Activated CD4-positive, CD25-positive, alpha-beta regulatory T cell (primary cell): ENCODE measurements at places on chromosomes 2 and 18.

GRCh38 chr2:23565814-23566213, 180.8 kb downstream of the KLHL29 start:
- no peak for DNase-seq

- DNase-seq, result no peak
These were observed 35.4 kb upstream of the ZNF532 start for GRCh38 chr18:58829263-58829662.

DNA sequence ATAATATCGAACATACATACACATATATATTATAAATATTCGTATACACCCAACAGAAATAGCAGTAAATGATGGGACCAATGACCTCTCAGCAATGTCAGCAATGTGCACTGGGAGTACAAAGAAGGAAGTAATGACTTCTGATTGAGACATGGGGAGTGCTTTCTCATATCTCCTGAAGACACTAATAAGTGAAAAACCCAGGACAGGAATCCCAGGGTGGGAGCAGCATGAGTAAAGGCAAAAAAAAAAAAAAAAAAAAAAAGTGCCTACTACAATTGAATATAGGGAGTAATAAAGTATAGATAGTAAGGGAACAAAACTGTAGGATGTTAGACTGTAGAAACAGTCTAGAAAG, 491.3 kb downstream of the IRS1 start:
- DNase-seq, result no peak

DNA sequence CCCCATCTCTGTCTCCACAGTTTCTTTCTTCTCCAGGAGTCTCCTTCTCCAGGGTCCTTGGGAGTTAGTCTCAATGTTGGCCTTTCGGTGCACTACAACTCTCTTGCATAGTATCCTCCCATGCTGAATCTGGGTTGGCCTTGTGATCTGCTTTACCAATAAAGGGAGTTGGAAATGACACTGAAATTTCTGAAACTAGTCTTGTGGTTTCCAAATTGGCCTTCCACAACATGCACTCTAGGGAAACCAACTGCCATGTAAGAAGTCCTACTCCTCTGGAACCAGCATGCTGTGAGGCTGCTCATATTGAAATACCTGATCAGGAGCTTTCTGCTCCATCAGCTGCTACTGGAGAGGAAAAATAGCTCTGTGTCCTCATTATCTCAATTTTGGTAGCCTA, 9.9 kb upstream of the ABHD3 start:
- no peak for DNase-seq

DNA sequence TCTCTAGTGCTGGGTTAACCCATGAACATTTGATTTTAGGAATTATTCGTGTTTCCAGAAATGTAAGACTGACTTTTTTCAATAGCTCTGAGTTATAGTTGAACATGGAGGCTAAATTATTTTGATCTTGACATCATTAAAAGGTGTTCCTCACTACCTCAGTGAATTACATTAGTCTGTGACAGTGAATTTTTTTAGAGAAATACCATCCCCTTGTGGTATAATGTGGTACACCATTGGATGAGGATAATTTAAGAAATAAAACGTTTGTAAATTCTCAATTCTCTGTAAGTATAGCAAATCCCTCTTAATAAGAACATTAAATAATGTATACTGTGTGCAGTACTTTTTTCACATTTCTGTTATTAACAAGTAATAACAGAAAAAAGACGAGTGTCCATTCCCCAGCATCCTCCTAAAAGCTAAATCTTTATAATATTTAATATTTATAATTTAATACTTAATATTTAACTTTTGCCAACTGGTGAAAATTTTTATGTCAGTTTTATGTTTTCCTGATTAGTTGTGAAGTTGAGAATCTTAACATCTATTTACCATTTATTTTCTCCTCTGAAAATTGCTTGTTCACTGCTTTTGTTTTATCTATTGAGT, 70.3 kb upstream of the CWC22 start:
- DNase-seq, result no peak

DNA sequence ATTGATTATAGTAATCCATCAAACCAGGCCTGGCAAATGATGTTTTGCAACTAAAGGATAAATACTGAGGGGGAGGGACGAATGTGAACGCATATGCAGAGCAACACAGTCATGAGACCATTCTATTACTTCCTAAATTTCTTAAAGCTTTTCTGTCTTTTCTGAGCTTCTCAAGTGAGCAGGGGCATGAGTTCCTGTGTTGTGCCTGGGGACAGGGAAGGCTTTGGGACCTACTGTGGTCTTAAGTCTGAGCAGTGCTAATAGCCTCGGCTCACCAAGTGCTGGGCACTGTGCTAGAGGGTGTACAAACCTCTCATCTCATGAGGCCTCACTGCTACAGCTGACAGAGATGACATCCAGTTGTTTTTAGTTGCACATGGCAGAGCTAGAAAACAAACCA, 182.4 kb downstream of the NEDD4L start:
- DNase-seq, result no peak

- DNase-seq, result no peak
These were observed 65.0 kb upstream of the NYAP2 start for GRCh38 chr2:225334514-225334913.

- DNase-seq, result no peak
These were observed 2.4 kb downstream of the KLF11 start for GRCh38 chr2:10045561-10046355.

GRCh38 chr2:6788614-6789013, 77.1 kb downstream of the CMPK2 start:
- DNase-seq, result no peak

DNA sequence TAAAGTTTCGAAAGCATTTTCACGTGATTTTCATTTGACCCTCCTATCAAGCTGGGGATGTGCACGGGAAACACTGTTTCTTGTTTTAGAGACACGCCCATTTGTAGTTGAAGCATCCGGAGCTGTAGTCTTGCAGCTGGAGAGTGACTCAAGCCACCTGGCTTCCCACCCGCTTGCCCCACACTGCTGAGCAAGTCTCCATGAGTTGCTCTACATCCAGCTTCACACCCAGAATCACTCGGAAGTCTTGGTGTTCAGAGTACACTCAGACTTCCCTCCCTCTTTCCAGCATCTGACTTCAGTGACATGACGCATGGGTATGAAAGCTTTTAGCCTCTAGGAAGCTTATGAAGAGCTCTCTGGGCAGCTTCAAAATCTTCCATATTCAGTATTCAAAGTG, 262.4 kb downstream of the NBAS start:
- DNase-seq, result no peak

- no peak for DNase-seq
These were observed 43.7 kb upstream of the HS6ST1 start for GRCh38 chr2:128362176-128362888.

DNA sequence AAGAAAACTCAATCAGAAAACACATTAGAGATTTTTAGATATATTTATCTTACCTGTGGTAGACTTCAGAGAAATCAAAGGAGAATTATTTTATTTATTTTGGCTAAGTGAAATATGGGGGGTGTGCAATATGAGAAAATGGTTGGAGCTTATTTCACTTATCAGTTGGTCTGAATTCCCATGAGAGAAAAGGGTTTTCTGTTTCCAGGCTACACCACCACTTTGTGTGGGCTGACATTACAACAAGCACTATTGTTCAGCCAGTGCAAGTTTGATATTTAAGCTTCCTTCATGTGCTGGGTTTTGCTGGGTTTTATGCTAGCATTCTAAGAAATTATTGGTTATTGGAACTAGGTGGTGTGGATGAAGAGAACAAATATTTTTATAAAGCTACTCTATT, 33.5 kb downstream of the RMND5A start:
- no peak for DNase-seq

GRCh38 chr2:165594231-165594934, 124.9 kb downstream of the CSRNP3 start:
- DNase-seq, result no peak

DNA sequence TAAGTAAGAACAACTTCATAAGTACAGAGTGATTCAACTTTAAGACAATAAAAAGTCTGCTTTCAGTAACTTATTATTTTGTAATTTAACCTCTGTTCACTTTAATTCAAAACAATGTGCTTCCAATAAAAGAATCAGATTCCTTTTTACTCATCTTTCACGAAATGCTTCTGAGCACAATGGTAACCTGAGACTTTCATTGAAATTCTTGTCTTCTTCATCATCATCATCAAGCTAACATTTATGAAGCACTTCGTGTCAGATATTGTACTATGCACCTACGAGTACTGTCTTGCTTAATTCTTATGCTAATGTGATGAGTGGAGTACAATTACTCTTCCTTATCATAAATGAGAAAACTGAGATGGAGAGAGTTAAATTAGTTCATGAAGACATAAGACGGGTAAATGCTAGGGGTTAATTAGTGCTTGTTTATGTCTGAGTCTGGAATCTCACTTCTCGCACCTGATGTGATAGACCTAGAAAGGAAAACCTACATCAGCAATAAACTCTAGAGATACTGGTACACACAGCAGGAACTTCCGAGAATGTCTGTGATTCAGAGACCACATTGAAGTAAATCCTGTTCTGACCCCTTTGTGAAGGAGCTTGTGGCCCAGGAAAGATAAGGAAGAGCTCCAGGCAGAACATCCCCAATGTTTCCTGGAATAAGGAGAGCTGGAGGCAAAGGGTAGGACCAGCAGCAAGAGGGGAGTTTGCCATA, 227.6 kb upstream of the ETAA1 start:
- no peak for DNase-seq

GRCh38 chr18:1253827-1254226, 349.2 kb downstream of the ADCYAP1 start:
- no peak for DNase-seq

GRCh38 chr2:230862292-230862691, 2.5 kb upstream of the ITM2C start:
- no peak for DNase-seq

- no peak for DNase-seq
These were observed 17.9 kb downstream of the ZNF385B start for GRCh38 chr2:179843541-179843940.

DNA sequence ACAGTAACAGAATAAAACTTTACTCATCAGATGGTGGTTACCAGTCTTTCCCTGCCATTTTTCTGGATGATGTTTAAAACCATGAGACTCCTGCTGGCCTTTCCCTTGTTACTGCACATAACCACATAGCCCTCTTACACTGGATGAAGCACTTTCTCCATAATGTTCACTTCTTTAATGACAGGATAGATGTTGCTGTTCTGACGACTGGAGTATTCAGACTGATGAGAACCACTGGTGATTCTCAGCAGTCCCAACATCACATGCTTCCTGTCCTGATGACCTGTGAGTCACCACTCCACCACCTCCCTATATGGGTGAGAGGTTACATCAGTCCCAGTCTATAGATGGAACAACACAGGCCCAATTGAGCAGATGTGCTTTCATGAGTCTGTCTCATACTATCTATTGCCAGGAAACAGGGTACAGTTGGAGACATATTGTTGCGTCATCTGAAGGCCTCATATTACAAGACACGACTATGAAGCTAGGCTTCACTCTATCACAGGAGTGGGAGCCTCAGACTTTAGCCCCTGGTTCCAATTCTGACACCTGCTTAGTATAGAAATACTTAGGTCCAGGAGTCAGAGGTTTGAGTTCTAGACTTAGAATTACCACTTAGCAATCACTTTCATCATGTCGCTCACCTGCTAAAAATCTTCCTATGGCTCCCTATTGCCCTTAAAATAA, 145.7 kb upstream of the KLF7 start:
- DNase-seq, result no peak

- no peak for DNase-seq
These were observed 32.8 kb downstream of the LPIN2 start for GRCh38 chr18:2979871-2980790.

DNA sequence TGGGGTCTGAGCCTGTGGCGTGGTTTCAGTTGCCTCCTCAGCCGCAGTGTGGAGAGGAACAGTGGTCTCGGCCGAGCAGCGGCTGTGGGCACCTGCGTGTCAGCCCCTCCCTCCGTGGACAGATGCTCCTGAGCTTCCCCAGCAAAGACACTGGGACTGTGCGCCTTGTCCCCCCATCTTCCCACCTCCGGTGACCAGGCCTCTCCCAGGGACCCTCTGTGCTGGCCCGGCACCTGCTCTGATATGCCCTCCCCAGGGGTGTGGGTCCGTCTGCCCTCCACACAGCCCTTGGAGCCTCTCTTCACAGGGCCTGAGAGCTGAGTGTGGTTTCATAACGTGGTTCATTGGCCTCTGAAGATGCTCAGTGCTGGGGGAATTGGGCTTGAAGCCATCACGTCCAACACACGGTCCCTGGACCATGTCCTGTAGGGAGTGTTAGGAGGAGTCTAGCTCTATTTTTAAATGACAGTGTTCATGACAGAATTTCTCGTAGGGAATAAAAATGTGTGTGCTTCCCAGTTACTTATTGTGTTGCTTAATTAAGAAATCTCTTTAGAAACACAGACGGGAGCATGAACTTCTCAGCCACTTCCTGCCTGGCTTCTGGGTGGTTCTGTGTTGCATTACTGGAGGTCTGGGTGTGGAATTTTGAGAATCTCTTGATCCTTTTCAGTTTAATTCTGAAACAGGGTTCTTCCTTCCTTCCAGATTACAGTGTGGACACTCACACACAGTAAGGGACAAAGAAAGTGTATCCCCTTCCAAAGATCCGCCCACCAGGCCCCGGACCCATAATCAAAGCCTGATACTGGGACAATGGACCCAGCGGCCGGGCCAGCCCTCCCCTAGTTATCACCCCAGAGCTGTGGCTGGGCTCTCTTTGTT, 110.7 kb downstream of the NFATC1 start:
- no peak for DNase-seq

DNA sequence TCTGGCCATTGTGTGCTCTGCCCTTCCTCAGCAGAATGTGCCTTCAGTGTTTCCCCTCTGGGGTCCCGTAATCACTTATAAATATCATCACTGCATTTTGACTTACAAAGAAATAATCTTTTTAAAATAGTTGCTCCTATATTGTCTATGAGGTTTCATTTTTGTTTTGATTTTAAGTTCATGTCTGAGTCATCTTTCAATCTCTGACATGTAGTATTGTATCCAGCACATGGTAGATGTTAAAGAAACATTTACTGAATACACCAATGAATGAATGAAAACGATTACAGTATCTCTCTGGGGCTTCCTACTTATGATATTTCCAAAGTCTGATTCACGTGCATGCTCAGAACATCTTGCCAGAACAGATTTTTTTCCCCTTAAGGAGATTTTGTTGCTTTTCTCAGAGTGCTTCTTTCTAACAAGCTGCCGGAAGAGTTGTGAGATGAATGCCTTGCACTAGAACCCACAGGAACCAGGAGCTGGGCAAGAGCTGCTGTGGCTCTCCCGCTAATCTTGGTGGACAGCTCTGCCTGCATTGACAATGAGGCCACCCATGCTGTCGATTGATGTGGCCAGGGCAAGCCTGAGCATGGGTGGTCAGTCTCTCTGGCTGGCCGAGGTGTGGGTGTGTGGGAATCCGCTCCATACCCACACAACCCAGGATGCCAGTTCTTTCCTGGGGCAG, 199.4 kb downstream of the CYRIA start:
- DNase-seq, result no peak

DNA sequence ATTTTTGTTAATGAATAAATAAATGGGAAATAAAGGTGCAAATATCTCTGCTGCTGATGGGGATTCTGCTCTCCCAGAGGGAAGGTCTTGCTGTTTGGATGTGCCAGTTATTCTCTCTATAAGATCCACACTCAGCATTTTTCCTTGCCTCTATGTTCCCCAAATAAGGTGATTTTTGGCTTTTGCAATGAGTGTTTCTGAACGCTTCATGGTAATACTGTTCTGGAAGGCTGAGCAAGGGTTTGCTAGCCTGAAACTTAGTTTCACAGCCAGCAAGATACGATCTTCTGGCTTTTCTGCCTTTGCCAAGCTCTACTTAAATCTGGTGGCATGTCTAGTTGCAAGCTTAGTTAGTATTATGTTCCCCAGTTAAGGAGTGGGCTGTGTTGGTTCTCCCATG, 114.6 kb downstream of the LPIN1 start:
- no peak for DNase-seq
